Left ventricle myocardium inferior (tissue), 1 donor: ENCODE measurements at places on chromosomes 12 and 14.

DNA sequence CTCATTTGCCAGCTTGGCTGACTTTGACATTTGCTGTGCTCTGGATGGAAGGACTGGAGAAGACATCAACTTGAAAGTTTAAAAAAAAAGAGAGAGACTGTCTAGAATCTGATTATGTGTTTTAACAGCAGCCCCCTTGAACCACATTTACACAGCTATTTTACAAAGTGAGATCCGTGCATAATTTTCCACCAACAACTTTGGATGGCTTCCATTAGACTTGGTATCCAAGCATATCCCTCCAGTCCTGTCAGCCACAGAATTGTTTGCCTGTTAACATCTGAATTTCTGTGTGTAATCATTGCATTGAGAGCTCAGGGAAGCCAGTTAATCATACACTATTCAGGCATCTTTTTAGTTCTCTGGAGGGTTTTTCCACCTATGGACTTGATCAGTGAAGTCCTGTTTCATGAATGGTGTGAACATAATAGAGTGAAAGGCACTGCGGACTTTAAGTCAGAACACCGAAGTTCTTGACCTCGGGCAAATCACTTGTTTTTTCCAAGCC lies 93.7 kb downstream of the SAMD4A start:
- no peak for DNase-seq

GRCh38 chr14:67571991-67572323 lies 28.1 kb downstream of the PIGH start:
- no peak for DNase-seq

DNA sequence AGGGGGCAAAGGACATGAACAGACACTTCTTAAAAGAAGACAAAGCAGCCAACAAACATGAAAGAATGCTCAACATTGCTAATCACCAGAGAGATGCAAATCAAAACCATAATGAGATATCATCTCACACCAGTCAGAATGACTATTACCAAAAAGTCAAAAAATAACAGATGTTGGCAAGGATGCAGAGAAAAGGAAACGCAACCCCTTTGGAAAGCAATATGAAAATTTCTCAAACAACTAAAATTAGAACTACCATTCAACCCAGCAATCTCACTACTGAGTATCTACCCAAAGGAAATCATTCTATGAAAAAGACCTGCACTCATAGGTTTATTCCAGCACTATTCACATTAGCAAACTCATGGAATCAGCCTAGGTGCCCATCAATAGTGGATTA lies 25.6 kb downstream of the MDM1 start:
- no peak for DNase-seq

- DNase-seq: no peak
Observed at GRCh38 chr12:113724794-113725556, 241.2 kb downstream of the RBM19 start.

- no peak for DNase-seq
Observed at GRCh38 chr12:1213205-1213604, 222.2 kb downstream of the ERC1 start.

- DNase-seq: no peak
Observed at GRCh38 chr14:93369713-93370266, 22.8 kb downstream of the COX8C start.

GRCh38 chr12:69896653-69897381 lies 71.8 kb downstream of the MYRFL start:
- no peak for DNase-seq

GRCh38 chr14:36502558-36503508 lies 17.2 kb downstream of the NKX2-1 start:
- DNase-seq: no peak

- no peak for DNase-seq
Observed at GRCh38 chr14:87745507-87746118, 247.4 kb downstream of the GALC start.
